ENCODE measurements at places on chromosomes 2 and 18.
A peak's percentile ranks its signal among the peaks of the same experiment; 100 is the strongest.

DNA sequence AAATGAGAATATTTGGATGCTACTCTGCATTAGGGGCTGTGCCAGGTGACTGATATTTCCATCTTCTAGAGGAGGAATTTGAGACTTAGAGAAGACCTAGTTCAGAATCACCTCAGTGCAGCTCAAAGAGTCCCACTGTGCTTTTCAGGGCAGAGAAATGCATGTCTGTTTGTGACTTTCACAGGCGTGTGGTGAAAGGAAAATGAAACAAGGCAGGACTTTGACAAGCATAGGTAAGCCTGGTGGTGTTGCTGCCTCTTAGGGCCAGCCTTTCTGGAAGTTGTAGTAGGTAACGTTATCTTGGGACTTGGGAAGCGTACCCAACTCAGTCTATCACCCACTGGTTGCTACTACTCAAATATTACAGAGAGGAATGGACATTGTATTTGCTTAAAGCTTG lies 2.6 kb downstream of the GPR39 start:
- no peak for DNase-seq

- no peak for DNase-seq
Measured at GRCh38 chr2:1673160-1673944, 71.0 kb downstream of the PXDN start.

- DNase-seq, result no peak
Measured at GRCh38 chr2:183244300-183244844, 120.1 kb downstream of the NUP35 start.

DNA sequence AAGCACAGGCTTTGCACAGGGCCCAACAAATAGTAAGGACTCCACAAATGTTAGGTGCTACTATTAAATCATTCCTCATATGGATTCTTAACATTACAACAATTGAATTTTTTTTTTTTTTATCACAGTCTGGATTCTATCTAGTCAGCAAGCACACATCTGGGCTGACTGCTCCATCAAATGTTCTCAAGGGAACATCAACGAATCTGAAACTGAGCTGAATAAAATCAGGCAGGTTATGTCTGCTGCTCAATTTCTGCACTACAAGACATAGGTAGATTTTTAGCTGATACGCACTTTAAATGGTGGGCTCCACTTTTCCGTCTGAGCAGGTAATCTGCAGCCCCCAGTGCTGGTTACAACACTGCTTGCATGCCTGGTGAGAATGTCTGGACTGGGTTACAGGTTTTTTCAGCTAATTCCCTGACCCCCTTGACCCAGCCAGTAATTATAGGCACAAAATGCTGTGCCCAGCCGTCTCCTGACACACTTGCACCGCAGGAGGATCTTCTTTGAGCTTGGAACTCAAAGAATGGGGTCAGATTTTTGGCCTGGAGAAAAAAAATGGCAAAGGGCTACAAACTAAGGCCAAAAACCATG lies 44.6 kb downstream of the ADD2 start:
- DNase-seq, result no peak

- DNase-seq, result peak; percentile 53
Measured at GRCh38 chr18:62196079-62196478, 9.0 kb downstream of the RELCH start.

Data from H1 (cell line).